Left cardiac atrium (tissue), 4 donors: ENCODE measurements at places on chromosomes 12 and 14. TPM values are rescaled to one million over a fixed set of nuclear protein-coding genes. Genes with fewer than 3 reads are reported as not detected.

DNA sequence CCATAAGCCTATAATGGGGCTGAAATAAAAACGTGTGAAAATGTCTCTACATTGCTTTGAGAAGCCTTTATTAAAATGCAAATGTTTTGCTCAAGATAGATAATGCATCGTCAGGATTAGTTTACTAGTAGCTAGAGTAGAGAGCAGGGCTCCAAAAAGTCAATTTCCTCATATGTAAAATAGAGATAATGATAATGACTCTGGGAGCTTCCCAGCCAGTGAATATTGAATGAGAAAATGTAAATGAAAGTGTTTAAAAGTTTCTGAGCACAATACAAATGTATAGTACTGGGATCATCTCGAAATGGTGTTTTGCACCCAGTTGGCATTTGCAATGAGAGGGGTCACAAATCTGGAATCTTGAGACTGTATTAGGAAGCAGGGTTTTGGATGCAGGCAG lies 135.3 kb downstream of the OTOGL start:
- DNase-seq = no peak

DNA sequence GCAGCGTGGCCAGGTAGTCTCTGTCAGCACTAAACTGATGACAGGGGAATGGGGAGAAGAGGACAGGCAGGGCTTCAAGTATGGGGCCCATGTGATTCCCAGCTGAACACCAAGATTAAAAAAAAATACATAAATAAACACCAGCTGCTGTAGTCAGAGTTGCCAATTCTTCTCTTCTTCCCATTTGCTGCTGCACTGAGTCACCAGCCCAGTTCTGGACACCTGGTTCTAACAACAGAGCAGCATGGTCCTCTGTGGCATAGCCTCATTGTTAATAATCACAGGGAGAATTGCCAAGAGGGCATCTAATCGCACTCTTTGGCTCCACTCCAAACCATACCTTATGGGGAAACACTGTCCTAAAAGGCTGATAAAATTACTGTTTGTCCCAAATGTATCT lies 15.1 kb downstream of the PPM1H start:
- no peak for DNase-seq

DNA sequence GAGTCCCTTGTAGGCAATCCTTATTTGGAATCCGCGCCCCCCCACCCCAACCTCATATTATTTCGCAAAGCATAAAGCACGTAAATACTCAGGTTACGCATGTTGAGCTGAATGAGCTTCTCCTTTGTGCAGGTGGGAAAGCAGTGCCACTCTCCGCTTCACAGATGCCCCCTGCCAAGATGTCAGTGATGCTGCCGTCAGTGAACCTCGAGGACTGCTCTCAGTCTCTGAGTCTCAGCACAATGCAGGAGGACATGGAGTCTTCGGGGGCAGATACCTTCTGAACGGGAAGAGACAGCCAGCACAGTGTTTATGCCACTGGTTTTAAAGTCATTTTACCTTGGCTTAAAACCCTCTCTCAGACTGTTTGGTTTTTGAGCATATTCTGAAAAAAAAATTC lies 90.1 kb upstream of the DACT1 start:
- DNase-seq = no peak

- no peak for DNase-seq
Measured at GRCh38 chr12:104910196-104910840, 47.8 kb downstream of the SLC41A2 start.

TRIM9 gene
- 0.89 TPM for total RNA-seq
